H9 (cell line): ENCODE measurements at places on chromosomes 6 and 20.

DNA sequence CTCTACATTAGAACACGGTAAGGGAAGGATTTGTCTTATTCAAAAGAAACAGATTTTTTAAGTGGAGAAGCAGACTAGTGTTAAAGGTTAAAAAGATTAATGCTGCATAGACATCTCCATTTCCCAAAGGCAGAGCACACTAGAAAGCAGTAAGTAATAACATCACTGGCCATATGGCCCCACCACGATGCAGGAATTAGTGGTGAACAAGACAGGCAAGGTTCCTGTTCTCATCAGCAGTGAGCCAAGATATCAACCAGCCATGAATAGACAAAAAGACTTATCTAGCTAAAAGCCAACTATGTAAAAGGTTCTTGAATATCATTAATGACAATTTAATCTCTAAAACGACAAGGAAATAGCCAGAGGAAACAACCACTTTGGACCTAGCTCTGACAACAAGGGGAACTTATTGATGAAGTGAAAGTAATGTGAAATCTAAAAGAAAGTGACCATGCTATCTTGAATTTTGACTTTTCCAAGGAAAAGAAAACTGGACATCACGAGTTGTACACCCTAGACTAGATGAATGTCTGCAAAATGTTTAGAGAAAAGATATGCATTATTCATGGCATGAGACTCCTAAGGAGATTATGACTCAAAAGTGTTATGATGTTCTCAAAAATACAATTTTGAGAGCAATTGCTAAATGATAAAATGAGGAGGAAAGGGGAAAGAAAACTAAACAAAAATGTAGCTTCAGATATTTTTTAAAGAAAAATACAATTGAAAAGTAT lies 157.9 kb upstream of the STXBP5 start:
- no peak for DNase-seq

DNA sequence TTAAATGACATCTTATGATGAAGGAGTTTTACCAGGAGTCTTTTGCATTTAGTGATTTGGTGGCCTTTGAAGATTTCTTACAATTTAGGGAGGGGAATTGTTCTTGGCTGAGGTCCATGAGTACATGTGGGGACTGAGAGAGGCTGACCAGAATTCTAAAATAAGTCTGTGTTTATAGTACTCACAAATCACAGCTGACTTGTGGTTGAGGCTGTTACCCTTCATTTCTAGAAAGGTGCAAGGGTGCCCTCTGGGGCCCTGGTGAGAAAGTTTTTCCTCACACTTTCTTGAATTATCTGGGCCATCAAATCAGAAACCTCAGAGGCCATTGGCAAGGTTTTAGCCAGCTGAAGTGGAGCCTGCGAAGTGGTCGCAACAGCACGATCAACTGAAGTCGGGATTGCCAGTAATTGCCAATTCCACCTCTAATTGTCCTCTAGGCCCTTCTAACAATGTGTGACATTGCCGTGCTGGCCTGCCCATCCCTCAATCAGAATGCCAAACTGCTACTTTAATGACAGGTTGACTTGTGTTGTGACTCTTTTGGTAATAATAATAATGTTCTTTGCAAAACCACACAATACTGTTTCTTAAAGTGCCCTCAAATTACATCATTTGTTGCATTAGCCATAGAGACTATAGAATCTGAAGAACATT lies 221.6 kb downstream of the OGFRL1 start:
- DNase-seq = peak; percentile 60

GRCh38 chr6:149425224-149425623 lies 25.2 kb downstream of the SUMO4 start:
- DNase-seq = no peak

DNA sequence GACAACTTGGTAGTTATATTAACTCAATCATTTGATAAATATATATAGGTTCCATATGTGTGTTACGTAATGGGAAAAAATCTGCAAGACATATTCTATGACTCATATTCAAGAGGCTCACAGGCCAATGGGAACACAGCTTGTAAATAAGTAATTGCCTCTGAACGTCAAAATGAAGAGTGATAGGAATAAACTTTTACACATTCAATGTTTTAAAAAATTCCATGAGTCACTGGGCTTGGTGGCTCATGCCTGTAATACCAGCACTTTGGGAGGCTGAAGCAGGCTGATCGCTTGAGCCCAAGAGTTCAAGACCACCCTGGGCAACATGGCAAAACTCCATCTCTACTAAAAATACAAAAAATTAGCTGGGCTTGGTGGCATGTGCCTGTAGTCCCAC lies 209.4 kb upstream of the MCHR2 start:
- no peak for DNase-seq

DNA sequence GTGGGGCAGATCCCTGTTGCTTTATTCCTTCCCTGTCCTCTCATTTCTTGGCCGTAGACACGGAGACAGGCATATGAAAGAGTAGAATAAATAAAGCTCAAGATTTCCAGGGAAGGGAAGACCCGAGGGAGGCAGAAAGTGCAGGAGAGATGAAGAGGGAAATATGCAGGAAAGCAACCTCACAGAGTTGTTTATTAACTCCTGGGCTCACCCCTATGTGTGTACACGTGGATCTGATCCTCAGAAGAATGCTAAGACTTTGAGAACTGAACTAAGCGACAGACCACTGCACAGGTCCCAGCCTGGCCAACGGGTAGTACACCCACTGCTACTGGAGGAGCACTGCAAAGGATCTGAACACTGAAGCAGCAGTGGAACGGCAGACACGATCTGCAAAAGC lies 156.2 kb downstream of the KIF16B start:
- no peak for DNase-seq

GRCh38 chr20:3250091-3250504 lies 11.1 kb upstream of the SLC4A11 start:
- DNase-seq = peak; percentile 90
